IMR-90 (cell line): ENCODE measurements at places on chromosomes 4 and X. TPM values are rescaled to one million over a fixed set of nuclear protein-coding genes. Genes with fewer than 3 reads are reported as not detected.

CT45A7 gene
- not detected in 2 replicates for total RNA-seq

DNA sequence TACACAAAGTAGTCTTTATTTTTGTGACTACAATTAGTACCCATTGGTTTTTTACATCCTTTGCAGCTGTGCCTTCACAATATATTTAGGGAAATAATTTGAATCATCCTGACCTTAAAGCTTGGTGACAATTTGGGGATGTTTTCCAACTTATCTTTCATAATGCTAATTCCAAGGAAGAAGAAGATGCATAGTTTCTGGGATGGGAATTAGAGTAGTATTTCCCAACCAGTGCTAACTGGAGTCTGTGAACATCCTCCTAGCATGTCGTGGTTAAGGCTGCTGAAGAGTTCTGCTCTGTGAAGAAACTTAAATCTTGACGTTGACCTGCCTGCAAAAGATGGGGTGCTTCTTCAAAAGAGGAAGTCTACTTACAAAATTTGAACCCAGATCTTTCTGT, 173.5 kb downstream of the ANK2 start:
- DNase-seq: peak; percentile 1

- DNase-seq: no peak
Observed at GRCh38 chr4:87054900-87055299, 120.1 kb downstream of the AFF1 start.

DNA sequence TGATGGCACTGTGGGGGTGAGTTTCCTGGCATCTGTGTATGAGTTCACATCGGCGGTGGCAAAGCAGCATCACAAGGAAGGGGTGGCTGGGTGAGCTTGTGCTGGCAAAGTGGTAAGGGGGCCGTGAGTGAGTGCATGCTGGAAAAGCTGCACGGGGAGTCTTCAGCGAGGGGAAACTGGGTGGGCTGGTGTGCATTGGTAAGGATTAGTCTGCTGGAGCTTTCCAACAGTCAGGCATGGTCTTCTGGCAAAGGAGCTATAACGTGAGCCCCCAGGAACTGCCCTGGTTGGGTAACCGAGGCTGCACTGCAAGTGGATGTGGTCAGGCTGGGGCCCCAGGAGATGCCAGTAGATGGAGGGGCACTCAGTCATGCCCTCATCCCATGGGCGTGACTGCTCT, 30.7 kb downstream of the ADAM29 start:
- no peak for DNase-seq

SMAD1 gene
- 17.6 and 20.8 TPM in 2 replicates for total RNA-seq

GRCh38 chr4:26807330-26807729, 53.3 kb upstream of the STIM2 start:
- DNase-seq: no peak

MAGED4B gene
- 31.7 and 35.5 TPM in 2 replicates for total RNA-seq

PCDH7 gene
- total RNA-seq: 42.8 and 44.1 TPM in 2 replicates
